ENCODE measurements at places on chromosomes 2 and 18. TPM values are rescaled to one million over a fixed set of nuclear protein-coding genes. Genes with fewer than 3 reads are reported as not detected.

DNA sequence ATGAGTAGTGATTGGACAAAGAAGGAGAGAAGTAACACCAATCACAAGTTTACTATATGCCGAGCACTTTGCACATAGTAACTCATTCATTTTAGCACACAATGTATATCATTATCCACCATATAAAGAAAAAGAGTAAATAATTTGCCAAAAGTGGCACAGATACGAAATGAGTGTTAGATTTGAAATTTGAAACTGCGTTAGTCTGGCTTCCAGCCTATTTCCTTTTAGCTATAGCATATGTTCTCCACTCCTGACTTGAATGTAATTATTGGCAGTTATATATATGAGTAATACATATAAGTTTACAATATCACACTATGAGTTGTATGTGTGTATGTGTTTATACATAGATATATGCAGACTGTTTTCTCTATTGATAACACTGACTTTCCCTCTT, 98.6 kb downstream of the NOL4 start:
- DNase-seq: no peak
- no peak overlapping the region for H3K27ac ChIP-seq
- no peaks in the 10 kb centered on the region for H3K4me1 ChIP-seq
- no peak overlapping the region for H3K4me3 ChIP-seq
- H3K27me3 ChIP-seq: no peaks in the 10 kb centered on the region
- H3K36me3 ChIP-seq: no peaks in the 10 kb centered on the region

- H3K36me3 ChIP-seq: peaks cover 8% of the 10 kb centered on the region
- H3K27ac ChIP-seq: peak overlapping the region; percentile 25
- no peaks in the 10 kb centered on the region for H3K27me3 ChIP-seq
Measured at GRCh38 chr2:237717366-237718276, 81.0 kb upstream of the RBM44 start.

DNA sequence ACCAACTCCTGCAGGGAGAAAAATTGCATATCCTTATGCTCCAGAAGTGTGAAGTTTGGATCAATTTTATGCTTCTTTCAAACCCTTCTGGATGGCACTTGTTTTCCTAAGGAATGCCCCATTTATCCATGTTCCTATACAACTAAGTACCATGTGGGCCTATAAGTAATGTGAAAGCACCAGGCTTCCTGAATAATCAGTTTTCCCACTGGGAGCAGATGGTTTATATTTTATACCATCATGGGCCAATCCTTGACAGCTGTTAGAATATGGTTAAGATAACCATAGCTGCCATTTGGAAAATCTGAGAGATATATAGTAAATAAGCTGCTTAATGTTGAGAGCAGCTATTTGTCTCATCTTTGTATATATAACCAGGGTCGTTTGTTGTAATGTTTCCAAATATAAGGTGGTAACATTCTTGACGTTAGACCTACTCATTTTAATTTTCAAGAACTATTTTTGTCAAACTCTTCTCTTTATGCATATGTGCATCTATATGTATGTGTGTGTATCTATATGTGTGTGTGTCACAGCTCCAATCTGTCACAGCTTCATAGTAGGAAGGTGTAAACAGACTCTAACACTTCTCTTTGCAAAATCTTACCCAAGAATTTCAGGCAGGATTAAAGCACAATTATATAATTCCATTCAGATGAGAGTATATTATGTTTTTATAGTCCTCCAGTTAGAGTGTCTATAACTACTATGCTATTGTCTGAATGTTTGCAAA, 458.7 kb upstream of the GCFC2 start:
- H3K4me3 ChIP-seq: no peak overlapping the region
- DNase-seq: no peak
- no peaks in the 10 kb centered on the region for H3K36me3 ChIP-seq
- H3K4me1 ChIP-seq: no peaks in the 10 kb centered on the region
- H3K27ac ChIP-seq: no peak overlapping the region

- H3K36me3 ChIP-seq: no peaks in the 10 kb centered on the region
- H3K27ac ChIP-seq: no peak overlapping the region
- H3K4me1 ChIP-seq: peaks cover 7% of the 10 kb centered on the region
- no peaks in the 10 kb centered on the region for H3K27me3 ChIP-seq
Measured at GRCh38 chr2:190843890-190844699, 36.5 kb upstream of the GLS start.

GRCh38 chr2:200435379-200435778, 74.5 kb downstream of the KCTD18 start:
- H3K27ac ChIP-seq: no peak overlapping the region
- DNase-seq: peak; percentile 72
- H3K4me3 ChIP-seq: no peak overlapping the region
- H3K27me3 ChIP-seq: no peaks in the 10 kb centered on the region
- peaks cover 27% of the 10 kb centered on the region for H3K36me3 ChIP-seq
- peaks cover 8% of the 10 kb centered on the region for H3K4me1 ChIP-seq

DNA sequence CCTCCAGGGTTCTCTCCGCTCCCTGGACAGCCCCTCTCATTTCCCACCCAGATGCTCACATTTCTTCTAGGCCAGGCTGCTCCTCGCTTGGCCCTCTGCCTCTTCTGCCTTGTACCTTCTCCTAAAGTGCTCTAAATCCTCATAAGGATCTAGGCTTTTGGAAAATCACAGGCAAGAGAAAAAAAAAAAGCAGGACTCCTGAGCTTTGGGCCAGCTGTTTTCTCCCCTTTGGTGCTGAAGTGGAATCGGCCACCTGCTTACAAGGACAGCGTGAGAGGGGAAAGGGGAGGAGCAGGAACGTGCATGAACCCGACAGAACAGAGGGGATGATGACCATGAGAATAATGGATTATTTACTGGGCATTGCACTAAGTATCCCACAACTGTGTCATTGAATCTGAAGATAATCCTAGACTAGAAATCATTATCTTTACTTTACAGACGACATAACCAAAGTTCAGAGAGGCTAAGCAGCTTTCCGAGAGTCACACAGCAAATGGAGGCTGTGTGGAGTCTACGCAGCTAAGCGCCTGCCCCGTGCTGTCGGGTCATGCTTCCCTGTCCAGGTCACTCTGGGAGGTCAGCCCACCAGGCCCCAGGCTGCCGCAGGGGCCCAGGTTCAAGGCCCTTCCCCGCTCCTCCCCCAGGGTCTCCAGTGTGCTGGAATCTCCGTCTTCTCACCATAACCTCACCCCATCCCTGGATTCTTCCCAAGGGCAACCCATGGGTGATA, 141.9 kb downstream of the PXDN start:
- H3K36me3 ChIP-seq: no peaks in the 10 kb centered on the region
- no peak overlapping the region for H3K4me3 ChIP-seq
- H3K27me3 ChIP-seq: no peaks in the 10 kb centered on the region

GRCh38 chr2:205235434-205235833, 446.9 kb upstream of the NRP2 start:
- H3K36me3 ChIP-seq: no peaks in the 10 kb centered on the region
- DNase-seq: no peak
- no peaks in the 10 kb centered on the region for H3K27me3 ChIP-seq

DNA sequence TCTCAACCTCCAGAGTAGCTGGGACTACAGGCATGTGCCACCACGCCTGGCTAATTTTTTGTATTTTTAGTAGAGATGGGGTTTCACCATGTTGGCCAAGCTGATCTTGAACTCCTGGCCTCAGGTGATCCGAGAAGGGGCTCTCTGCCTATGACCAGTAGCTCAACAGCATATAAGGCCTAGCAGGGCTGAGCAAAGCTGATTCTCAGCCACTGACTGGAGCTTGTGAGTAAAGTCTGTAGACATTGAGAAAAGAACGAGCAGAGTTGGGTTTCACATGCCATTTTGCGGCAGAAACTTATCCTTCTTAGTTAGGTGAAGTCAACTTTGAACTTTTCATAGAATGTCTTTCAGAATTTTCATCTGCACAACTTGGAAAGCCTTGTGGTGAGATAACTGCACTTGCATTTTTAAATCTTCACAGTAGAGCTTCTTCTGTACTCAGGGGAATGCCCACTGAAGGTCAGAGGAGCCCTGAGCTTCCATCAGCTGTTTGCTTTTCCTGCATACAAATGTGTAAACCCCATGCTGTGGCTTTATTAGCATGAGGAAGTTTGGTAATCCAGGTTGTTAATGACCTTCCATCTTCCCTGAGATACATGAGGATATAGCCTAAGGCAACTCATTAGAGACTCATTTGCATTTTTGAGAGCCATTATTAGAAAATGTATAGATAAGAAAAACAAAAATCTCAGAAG, 602.4 kb downstream of the METTL4 start:
- H3K36me3 ChIP-seq: no peaks in the 10 kb centered on the region
- no peaks in the 10 kb centered on the region for H3K4me1 ChIP-seq
- H3K4me3 ChIP-seq: no peak overlapping the region
- no peaks in the 10 kb centered on the region for H3K27me3 ChIP-seq
- no peak overlapping the region for H3K27ac ChIP-seq

GRCh38 chr2:239970004-239970623, 55.0 kb downstream of the NDUFA10 start:
- H3K4me3 ChIP-seq: no peak overlapping the region
- H3K4me1 ChIP-seq: no peaks in the 10 kb centered on the region
- H3K27me3 ChIP-seq: no peaks in the 10 kb centered on the region
- peaks cover 31% of the 10 kb centered on the region for H3K36me3 ChIP-seq

DNA sequence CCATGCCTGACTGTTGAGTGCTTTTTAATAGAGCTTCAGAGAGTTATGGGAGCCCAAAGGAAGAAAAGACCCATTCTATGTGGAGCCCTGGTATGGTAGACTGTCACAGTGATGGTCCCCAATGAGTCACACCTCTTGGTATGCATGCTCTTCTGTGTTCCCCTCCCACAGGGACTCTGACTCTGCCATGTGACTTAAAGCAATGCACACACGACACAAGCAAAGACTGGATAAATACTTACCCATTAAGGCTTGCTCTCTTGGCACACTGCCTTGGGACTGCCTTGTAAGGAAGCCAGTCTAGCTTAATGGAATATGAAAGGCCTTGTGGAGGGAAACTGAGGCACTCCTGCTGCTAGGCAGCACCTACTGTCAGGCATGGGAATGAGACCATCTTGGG, 16.7 kb upstream of the DTNB start:
- peak; percentile 18 for DNase-seq
- H3K27ac ChIP-seq: no peak overlapping the region
- no peaks in the 10 kb centered on the region for H3K4me1 ChIP-seq
- H3K36me3 ChIP-seq: no peaks in the 10 kb centered on the region
- no peak overlapping the region for H3K4me3 ChIP-seq

DNA sequence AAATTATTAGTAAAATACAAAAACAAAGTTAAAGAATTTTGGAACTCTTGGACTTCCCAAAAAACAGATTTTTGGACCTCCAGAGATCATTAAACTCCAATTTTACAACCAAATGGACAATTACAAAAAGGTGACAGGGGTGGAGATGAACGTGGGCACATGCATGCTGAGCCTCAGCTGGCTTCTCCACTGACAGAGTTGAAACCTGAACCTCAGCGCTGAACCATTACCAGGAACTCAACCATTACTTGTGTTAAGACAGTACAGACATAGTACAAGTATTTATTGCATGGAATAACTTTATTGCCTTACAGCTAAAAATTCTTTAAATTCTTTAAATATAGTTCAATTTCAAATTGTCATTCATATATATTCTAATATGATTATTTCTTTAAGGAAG, 33.0 kb upstream of the KIDINS220 start:
- H3K4me3 ChIP-seq: no peak overlapping the region
- peaks cover 6% of the 10 kb centered on the region for H3K36me3 ChIP-seq
- H3K27ac ChIP-seq: no peak overlapping the region
- no peaks in the 10 kb centered on the region for H3K27me3 ChIP-seq

- H3K27me3 ChIP-seq: no peaks in the 10 kb centered on the region
- H3K27ac ChIP-seq: peak overlapping the region; percentile 73
- no peaks in the 10 kb centered on the region for H3K36me3 ChIP-seq
- DNase-seq: peak; percentile 82
- no peak overlapping the region for H3K4me3 ChIP-seq
Measured at GRCh38 chr2:235642446-235643098, 148.7 kb downstream of the AGAP1 start.

DNA sequence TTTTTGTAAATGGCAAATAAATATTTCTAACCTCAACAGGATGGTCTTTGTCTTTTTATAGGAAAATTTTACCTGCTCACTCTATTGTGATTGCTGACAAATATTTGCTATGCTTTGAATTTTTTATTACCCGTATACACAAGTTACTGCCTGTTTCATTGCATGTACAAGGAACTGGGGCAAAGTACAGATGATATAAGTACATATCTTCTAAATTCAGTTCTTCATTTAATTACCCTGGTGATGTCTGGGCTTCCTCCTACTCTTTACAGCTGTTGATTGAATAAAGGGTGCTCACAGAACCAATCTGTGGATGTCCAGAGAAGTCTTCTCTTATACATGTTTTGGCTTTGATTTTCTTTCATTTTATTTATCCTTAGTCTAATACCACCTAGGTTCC, 26.5 kb downstream of the KCNE4 start:
- no peaks in the 10 kb centered on the region for H3K4me1 ChIP-seq
- no peaks in the 10 kb centered on the region for H3K36me3 ChIP-seq
- no peak overlapping the region for H3K27ac ChIP-seq
- no peaks in the 10 kb centered on the region for H3K27me3 ChIP-seq
- H3K4me3 ChIP-seq: no peak overlapping the region

DNA sequence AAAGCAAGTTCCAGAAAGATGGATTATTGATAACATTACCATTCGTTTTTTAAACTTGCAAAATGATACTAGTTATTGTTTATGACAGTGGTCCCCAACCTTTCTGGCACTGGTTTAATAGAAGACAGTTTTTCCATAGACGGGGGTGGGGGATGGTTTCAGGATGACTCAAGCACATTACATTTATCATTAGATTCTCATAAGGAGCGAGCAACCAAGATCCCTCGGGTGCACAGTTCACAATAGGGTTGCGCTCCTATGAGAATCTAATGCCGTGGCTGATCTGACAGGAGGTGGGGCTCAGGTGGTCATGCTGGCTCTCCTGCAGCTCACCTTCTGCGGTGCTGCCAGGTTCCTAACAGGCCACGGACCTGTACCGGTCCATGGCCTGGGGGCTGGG, 86.2 kb downstream of the BCL2 start:
- no peak for DNase-seq
- no peaks in the 10 kb centered on the region for H3K36me3 ChIP-seq
- no peaks in the 10 kb centered on the region for H3K27me3 ChIP-seq
- no peak overlapping the region for H3K4me3 ChIP-seq

GRCh38 chr2:98479959-98480524, 35.4 kb downstream of the INPP4A start:
- no peaks in the 10 kb centered on the region for H3K27me3 ChIP-seq
- DNase-seq: peak; percentile 62
- no peaks in the 10 kb centered on the region for H3K36me3 ChIP-seq

DNA sequence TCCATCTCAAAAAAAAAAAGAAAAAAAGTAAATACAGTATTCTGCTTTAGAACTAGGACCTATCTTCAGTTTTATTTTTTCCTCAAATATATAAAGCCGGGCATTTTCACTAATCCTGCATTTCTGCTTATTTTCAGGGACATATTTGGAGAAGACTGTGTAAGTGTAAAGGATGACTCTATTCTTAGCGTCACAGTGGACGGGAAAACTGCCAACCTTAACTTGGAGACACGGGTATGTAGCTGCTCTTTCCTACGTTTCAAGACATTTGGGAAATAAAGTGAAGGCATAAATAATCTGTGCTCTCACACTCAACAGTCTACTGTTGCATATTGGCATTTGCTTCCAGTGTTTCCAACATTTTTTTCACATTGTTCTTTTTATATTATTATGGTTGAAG, 3.1 kb upstream of the IAH1 start:
- no peaks in the 10 kb centered on the region for H3K27me3 ChIP-seq
- no peak for DNase-seq
- peaks cover 10% of the 10 kb centered on the region for H3K4me1 ChIP-seq
- no peak overlapping the region for H3K4me3 ChIP-seq
- no peak overlapping the region for H3K27ac ChIP-seq

PPIL3 gene
- polyA plus RNA-seq: 47.9 TPM

WDPCP gene
- 2.0 TPM for polyA plus RNA-seq

TXNL4A gene
- polyA plus RNA-seq: 130 TPM

FZD7 gene
- polyA plus RNA-seq: 90.9 TPM

REG3G gene
- not detected for polyA plus RNA-seq

POTEJ gene
- not detected for polyA plus RNA-seq

Data from IMR-90 (cell line).